ENCODE measurements at places on chromosomes 7 and 10. TPM values are rescaled to one million over a fixed set of nuclear protein-coding genes. Genes with fewer than 3 reads are reported as not detected.
A peak's percentile ranks its signal among the peaks of the same experiment; 100 is the strongest.

Gene DRGX
- 0.37 TPM for total RNA-seq

DNA sequence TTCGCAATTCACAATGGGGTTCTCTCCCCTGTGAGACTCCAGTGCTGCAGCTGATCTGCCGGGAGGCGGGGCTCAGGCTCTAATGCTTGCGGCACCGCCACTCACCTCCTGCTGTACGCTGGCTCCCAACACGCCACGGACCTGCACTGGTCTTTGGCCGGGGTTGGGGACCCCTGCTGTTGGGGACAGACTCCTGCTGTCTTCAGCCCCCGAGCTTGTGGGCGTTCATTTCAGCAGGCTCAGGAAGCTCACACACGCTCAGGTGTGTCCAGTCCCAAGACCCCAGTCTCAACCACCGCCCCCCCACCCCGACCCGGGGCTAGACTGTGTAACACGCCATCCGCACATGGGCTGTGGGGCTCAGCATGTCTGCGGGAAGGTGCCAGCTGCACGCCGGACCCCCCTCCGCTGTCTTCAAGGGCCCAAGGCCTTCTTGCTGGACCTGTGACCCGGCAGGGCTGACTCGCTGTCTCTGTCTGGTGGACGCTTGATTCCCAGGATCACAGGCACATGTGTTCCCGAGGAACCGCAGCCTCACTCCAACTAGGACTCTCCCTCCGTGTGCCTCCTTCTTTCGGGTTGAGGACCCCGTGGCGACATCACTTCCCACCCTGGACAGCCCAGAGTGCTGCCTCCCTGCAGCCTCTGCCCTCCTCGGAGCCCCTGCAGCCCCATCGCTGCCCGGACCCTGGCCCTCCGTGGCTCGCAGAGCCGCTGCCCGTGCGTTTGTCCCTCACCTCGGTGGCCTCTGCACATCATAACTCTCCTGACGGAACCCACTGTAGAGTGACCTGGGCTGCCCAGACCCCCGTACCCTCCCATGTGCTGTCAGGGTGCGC lies 106.4 kb downstream of the DNAJB6 start:
- H3K27ac ChIP-seq = no peak overlapping the region
- no peaks in the 10 kb centered on the region for H3K36me3 ChIP-seq
- no peak overlapping the region for H3K4me3 ChIP-seq
- H3K27me3 ChIP-seq = no peaks in the 10 kb centered on the region

GRCh38 chr7:141754939-141755338 lies 9.0 kb upstream of the TAS2R3 start:
- H3K4me1 ChIP-seq = no peaks in the 10 kb centered on the region
- H3K4me3 ChIP-seq = no peak overlapping the region
- H3K27me3 ChIP-seq = no peaks in the 10 kb centered on the region
- peaks cover 10% of the 10 kb centered on the region for H3K36me3 ChIP-seq
- DNase-seq = no peak
- no peak overlapping the region for H3K27ac ChIP-seq

Gene NAT16
- not detected for total RNA-seq

Gene TEX36
- total RNA-seq = not detected

DNA sequence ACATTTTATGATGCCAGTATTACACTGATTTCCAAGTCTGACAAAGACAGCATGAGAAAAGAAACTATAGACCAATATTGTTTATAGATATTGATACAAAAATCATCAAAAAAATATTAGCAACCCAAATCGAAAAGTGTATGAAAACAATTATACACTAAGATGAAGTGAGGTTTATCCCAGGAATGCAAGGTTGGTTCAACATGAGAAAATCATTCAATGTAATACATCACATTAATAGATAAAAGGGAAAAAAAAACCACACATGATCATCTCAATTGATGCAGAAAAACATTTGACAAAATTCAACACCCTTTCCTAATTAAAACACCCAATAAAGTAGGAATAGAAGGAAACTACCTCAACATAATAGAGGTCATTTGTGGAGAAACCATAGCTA lies 153.9 kb downstream of the DNAJC1 start:
- H3K27ac ChIP-seq = no peak overlapping the region
- no peak overlapping the region for H3K4me3 ChIP-seq
- H3K27me3 ChIP-seq = no peaks in the 10 kb centered on the region
- DNase-seq = no peak
- H3K4me1 ChIP-seq = no peaks in the 10 kb centered on the region

DNA sequence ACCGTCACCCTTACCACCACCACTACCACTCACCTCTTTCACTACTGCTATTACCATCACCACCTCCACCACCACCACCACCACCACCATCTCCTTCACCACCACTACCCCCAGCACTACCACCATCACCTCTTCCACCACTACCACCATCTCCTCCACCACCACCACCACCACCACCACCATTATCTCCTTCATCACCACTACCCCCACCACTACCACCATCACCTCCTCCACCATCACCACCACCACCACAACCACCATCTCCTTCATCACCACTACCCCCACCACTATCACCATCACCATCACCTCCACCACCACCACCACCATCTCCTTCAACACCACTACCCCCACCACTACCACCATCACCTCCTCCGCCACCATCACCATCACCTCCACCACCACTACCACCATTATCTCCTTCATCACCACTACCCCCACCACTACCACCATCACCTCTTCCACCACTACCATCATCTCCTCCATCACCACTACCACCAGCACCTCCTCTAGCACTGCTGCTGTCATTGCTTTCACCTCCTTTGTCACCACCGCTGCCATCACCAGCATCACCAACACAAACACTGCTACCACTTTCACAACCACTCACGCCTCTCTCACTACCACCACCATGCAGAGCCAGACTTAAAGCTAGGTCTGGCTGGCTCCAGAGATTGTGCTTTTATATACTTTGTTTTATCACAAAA lies 109.3 kb downstream of the ICA1 start:
- no peaks in the 10 kb centered on the region for H3K36me3 ChIP-seq
- H3K27ac ChIP-seq = no peak overlapping the region
- H3K4me3 ChIP-seq = no peak overlapping the region
- no peaks in the 10 kb centered on the region for H3K27me3 ChIP-seq

- H3K27ac ChIP-seq = no peak overlapping the region
- no peaks in the 10 kb centered on the region for H3K4me1 ChIP-seq
- H3K4me3 ChIP-seq = no peak overlapping the region
- DNase-seq = no peak
These were observed 440.4 kb downstream of the KIF20B start for GRCh38 chr10:90141791-90142190.

- H3K27ac ChIP-seq = no peak overlapping the region
- no peak overlapping the region for H3K4me3 ChIP-seq
- no peaks in the 10 kb centered on the region for H3K36me3 ChIP-seq
- no peaks in the 10 kb centered on the region for H3K4me1 ChIP-seq
These were observed 130.1 kb downstream of the MALRD1 start for GRCh38 chr10:19178675-19179074.

DNA sequence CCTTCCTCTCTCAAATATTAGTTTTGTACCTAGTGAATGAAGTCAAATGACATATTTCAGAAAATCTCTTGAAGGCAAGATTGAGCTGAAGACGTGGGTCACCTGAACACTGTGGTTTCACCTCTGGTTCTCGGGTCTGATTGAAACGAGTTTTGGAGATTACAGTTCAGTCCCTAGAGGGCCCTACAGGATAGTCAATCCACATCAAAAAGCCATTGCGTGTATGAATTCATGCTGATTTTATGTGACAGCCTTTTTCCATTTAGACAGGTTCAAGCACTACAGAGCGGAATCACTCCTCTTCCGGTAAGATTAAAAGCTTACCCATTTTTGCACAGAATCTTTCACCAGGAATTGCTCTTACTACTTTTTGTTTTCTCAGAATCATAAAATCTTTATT lies 62.2 kb downstream of the VIM start:
- H3K4me3 ChIP-seq = no peak overlapping the region
- H3K4me1 ChIP-seq = no peaks in the 10 kb centered on the region
- H3K27ac ChIP-seq = no peak overlapping the region

GRCh38 chr7:95700917-95701316 lies 71.4 kb upstream of the DYNC1I1 start:
- H3K36me3 ChIP-seq = no peaks in the 10 kb centered on the region
- H3K4me1 ChIP-seq = no peaks in the 10 kb centered on the region
- DNase-seq = no peak
- no peak overlapping the region for H3K27ac ChIP-seq

- no peaks in the 10 kb centered on the region for H3K27me3 ChIP-seq
- H3K4me3 ChIP-seq = no peak overlapping the region
These were observed 237.4 kb downstream of the WDR11 start for GRCh38 chr10:121088524-121088923.

Gene UNC5B
- total RNA-seq = 74.1 TPM

DNA sequence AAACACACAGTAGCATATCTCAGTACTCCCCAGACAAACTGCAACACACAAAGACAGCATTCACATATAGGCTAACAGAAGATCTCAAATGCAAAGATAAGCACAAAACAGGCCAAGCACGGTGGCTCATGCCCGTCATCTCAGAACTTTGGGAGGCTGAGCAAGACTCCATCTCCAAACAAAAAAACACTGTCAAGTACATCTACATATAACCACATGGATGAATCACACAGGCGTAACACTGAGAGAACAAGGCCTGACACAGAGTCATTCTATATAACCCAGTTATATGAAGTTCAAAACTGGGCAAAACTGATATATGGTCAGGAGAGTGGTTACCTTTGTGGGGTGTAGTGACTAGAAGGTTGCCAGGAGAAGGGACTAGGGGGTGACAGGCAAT lies 506.4 kb downstream of the KCNMA1 start:
- H3K4me3 ChIP-seq = no peak overlapping the region
- no peaks in the 10 kb centered on the region for H3K4me1 ChIP-seq
- no peak for DNase-seq
- H3K36me3 ChIP-seq = no peaks in the 10 kb centered on the region

Gene ANKRD30A
- total RNA-seq = not detected

Gene SLC18A3
- total RNA-seq = not detected

Gene GPER1
- 2.2 TPM for total RNA-seq

DNA sequence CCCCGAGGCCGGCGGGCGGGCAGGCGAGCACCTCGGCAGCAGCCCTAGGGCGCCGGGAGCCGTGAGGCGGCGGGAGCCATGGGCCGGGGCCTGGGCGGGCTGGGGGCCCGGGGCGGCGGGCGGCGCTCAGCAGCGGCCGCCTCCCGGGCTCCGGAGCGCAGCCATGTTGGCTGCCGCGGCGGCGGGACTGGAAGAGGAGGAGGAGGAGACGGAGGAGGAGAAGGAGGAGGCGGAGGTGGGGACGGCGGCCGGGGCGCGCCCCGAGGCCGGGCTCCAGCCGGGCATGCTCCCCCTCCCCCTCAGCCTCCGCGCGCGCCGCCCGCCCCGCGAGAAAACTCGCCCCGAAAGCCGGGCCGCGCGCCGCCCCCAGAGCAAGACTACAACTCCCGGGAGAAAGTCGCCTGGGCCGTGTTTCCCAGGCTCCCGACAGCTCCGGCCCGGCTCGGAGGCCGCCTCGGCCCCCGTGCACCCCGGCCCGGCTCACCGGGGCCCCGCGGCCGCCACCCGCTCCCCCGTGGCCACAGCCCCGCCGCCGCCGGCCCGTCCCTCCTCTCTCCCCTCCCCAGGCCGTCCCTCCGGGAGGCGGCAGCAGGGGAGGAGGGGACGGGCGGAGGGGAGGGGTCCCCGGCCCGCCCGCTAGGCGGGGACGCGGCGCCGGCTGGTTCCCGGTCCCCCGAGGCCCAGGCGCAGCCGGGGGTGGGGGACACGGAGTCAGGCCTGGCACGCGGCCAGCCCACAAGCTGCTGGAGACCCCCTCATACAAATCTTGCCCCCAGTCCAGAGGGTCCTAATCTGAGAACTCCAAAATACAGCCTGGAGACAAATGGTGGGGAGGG lies at the start of gene DLG5:
Gene DLG5, minus strand, starts transcription at position 190 of the 836 bp plus-strand sequence. CDS start 235 bp downstream, outside the sequence.
- peaks cover 24% of the 10 kb centered on the region for H3K4me1 ChIP-seq
- H3K4me3 ChIP-seq = peak within 1 kb of the TSS; percentile 76

GRCh38 chr7:119196183-119196582 lies 971.7 kb downstream of the ANKRD7 start:
- H3K4me1 ChIP-seq = no peaks in the 10 kb centered on the region
- no peaks in the 10 kb centered on the region for H3K27me3 ChIP-seq
- no peak overlapping the region for H3K27ac ChIP-seq
- DNase-seq = no peak
- no peak overlapping the region for H3K4me3 ChIP-seq
- no peaks in the 10 kb centered on the region for H3K36me3 ChIP-seq

Gene HK1
- 64.9 TPM for total RNA-seq

Gene MACC1
- total RNA-seq = 9.8 TPM

DNA sequence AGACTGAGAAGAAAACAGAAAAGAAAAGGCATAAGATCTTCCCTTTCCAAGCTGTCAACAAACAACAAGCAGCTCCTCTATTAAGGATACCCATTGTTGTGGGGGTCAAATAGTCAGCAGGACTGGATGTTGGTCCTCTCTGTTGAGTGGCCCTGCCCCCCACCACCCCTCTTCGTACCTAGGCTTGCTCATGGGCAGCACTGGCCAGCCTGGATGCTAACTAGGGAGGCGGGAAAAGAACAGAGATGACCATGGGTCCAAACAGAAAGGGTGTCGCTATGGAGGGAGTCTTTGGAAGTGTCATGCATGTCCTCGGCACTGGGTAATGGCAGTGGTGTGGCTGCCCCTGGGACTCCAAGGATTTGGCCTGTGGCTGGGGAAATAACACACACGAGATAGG lies 45.6 kb downstream of the SPDYE5 start:
- DNase-seq = no peak
- no peaks in the 10 kb centered on the region for H3K27me3 ChIP-seq
- H3K36me3 ChIP-seq = peaks cover 4% of the 10 kb centered on the region
- no peaks in the 10 kb centered on the region for H3K4me1 ChIP-seq
- no peak overlapping the region for H3K4me3 ChIP-seq

DNA sequence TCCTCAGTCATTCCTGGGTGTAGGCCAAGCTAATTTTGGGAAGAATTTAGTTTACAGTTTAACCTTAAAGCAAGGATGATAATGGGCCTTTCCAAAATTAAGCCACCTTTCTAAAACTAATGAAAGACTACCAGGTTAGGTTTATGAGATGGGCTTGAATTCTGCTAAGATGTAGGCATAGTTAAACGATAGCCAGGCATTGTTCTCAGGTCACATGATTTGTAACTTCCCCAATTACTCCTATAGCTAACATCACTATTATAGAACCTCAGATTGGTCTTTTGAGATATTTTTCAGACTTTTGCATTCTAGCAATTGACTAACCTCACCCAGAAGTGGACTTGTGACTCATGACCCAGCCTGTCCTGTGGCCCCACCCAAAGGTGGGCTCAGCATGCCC lies 7.0 kb upstream of the NUB1 start:
- no peak overlapping the region for H3K4me3 ChIP-seq
- no peaks in the 10 kb centered on the region for H3K36me3 ChIP-seq
- no peak overlapping the region for H3K27ac ChIP-seq
- no peaks in the 10 kb centered on the region for H3K27me3 ChIP-seq
- H3K4me1 ChIP-seq = no peaks in the 10 kb centered on the region
- DNase-seq = no peak

- DNase-seq = no peak
- no peak overlapping the region for H3K27ac ChIP-seq
- H3K27me3 ChIP-seq = no peaks in the 10 kb centered on the region
- H3K36me3 ChIP-seq = no peaks in the 10 kb centered on the region
- H3K4me1 ChIP-seq = no peaks in the 10 kb centered on the region
These were observed 81.1 kb downstream of the JMJD1C start for GRCh38 chr10:63384675-63385074.

GRCh38 chr10:30028738-30029030 lies 30.7 kb downstream of the JCAD start:
- DNase-seq = no peak
- H3K27me3 ChIP-seq = no peaks in the 10 kb centered on the region
- H3K4me3 ChIP-seq = no peak overlapping the region
- H3K4me1 ChIP-seq = peaks cover 12% of the 10 kb centered on the region

- H3K4me3 ChIP-seq = no peak overlapping the region
- peak overlapping the region; percentile 61 for H3K27ac ChIP-seq
- peak; percentile 48 for DNase-seq
- no peaks in the 10 kb centered on the region for H3K27me3 ChIP-seq
- H3K36me3 ChIP-seq = no peaks in the 10 kb centered on the region
These were observed 98.1 kb downstream of the PTPN20 start for GRCh38 chr10:47009215-47009838.
